SHP77 (cell line): ENCODE measurements at places on chromosomes 16 and 17.

DNA sequence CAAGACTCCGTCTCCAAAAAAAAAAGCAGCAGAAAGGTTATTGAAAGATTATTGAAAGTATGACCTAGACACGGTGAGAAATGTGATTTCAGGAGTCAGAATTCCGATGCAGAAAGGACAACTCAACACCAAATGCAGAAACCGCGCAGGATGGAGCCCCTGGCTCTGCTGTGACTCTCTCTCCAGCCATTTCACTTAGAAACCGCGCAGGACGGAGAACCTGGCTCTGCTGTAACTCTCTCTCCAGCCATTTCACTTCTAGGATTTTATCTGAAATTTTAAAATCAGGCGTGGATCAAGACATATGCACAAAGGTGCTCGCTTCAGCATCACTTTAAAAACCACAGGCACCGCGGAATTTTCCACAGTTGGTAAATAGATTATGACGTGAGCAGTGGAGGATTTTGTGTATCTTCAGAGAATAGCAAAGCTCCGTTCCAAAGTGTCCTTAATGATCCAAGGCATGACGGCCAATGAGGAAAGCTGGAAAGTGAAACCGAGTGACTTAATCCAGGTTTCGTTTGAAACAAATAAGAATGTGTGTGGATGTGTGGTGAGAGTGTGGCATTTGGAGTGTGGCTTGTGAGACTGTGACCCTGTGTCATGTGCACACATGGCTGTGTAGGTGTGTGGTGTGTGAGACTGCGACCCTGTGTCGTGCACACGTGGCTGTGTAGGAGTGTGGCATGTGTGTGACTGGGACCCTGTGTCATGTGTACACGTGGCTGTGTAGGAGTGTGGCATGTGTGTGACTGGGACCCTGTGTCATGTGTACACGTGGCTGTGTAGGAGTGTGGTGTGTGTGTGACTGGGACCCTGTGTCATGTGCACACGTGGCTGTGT lies 9.5 kb downstream of the UTS2R start:
- no peak for DNase-seq

DNA sequence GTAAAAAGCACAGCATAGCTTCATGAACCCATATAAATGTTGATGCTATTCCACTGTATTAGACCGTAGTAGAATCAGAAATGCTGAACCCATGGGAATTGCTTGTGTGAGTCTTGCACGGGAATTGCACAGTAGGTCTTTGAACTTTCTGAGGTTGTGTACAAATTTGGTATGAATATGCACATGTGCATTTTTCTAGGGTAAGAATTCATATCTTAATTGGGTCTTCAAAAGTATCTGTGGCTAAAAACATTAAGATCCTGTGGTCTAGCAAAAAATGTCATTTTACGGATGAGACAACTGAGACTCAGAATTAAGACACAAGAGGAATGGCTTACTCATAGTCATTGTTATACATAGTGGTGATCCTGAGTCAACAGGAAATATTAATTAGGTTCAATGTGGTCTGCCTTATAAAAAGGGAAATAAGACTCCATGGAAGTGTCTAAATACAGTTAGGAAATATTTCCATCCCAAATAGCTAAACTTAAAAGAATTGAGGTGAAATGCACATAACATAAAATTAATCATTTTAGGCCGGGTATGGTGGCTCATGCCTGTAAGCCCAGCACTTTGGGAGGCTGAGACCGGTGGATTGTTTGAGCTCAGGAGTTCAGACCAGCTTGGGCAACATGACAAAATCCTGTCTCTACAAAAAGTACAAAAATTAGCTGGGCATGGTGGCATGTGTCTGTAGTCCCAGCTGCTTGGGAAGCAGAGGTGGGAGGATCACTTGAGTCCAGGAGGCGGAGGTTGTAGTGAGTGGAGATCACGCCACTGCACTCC lies 22.8 kb downstream of the TAOK1 start:
- DNase-seq = no peak

DNA sequence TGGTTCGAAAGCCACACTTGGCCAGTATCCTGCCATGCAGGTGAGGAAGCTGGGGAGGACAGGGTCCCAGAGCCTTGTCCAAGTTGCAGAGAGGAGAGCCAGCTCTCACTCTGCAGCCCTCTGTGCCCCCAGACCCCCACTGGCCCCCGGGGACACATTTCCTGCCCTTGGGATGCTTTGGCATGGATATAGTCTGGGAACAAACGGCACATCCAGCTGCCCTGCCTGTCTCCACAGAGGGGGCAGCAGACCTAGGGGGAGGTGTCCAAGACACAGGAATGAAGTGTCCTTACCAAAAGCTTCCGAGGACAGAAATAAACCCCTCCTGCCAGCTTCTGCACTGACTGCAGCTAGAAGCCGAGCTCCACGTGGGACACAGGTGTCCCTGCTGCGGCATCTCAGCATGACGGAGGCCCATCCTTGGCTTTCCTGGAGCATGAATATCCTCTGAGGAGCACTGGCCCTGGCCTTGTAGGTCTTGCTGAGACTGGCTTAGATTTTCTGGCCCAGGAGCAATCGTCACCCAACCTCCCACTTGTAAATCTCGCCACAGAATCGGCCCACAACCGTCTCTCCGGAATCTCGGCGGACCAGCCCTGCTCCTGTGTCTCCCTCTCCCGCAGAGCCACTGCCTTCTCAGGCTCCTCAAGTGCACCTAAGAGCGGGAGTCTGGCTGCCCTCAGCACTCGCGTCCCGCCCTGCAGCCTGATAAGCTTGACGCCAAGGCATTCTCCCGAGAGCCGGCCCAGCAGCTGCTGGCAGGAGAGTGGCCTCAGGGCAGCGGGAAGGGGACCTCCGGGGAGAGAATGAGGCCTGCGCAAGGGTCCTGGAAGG lies 1.1 kb upstream of the CAPN15 start:
- DNase-seq = no peak

DNA sequence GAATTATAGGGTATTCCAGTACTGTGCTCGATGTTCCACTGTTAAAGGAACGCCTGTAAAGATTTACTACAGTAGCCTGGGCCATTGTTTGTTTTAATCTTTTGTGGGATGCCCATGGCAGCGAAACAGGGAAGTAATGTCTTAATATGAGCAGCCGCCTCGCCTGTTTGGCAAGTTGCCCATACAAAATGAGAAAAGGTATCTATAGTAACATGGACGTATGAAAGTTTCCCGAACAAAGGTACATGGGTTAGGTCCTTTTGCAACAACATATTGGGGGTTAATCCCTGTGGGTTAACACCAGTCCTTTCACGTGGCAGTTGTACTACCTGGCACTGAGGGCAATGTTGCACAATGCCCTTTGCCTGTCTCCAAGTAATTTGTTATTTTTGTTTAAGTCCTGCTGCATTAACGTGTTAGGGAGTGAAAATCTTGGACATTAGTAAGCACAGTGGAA lies 21.1 kb upstream of the TMC5 start:
- DNase-seq = no peak

GRCh38 chr16:68259007-68259825 lies 5.1 kb upstream of the SLC7A6 start:
- DNase-seq = no peak

DNA sequence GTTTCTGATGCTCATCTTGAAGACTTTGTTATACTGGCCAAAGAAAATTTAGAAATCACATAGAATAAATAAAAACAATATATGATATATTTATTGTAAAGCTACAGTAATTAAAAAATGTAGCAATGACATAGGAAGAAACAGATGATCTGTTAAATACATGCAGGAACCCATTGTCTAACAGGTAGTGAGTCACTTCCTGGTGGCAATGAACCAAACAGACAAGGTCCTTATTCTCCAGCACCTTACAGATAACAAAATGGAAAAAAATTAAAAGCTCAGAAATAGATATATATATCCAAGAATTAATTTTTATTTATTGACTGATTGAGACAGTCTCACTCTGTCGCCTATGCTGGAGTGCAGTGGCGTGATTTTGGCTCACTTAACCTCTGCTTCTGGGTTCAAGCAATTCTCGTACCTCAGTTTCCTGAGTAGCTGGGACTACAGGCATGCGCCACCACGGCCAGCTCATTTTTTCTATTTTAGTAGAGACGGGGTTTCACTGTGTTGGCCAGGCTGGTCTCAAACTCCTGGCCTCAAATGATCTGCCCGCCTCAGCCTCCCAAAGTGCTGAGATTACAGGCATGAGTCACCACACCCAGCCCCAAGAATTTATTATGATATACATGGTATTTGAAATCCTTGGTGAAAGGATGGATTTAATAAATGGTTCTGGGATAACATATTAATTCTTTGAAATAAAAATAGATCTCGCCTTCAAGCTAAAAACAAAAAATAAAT lies 7.5 kb downstream of the NETO2 start:
- DNase-seq = no peak

- DNase-seq = no peak
These were observed 314 bp upstream of the ITGA2B start for GRCh38 chr17:44389723-44390202.

DNA sequence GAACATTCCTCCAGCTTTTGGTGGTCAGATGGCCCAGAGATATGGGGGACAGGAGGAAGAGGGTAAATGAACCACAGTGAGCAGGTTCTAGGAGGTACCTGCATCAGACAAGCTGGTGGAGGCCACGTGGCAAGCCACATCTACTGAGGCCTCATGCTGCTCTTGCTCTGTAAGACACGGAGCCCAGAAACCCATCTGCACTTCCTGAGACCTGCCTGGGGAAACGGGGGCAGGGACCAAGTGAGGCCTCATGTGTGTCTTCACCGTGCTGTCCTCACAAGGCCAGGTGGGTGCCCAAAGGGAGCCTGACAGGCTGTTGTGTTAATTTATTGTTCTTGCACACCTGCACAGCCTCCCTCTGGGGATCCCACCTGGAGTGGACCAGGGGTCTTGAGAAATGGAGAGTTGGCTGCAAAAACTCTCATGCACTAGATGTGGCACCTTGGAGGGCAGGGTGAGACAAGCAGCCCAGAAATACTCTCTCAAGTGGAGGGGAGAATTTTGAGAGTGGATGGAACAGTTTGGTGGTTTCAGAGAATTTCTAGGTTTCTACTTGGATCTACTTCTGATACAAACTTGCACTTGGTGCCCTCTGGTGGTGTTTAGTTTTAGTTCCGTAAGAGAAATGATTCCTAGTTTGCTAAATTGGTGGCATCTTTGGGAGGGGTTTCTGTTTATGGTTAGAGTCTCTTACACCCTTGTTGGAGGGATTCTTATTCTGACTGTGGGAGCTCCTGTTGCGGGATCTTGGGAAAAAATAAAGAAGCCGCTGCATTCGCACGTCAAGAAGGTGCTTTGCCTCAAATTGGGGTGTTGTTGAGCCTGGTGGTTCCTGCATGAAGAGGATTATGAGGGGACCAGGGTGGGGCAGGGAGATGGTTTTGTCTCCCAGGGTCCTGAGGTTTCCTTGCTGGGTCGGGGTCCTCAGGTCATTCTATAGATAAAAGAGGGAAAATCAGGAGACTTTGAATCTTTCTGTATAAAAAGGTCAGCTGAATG lies 47.5 kb downstream of the SLC6A2 start:
- DNase-seq = peak; percentile 31

DNA sequence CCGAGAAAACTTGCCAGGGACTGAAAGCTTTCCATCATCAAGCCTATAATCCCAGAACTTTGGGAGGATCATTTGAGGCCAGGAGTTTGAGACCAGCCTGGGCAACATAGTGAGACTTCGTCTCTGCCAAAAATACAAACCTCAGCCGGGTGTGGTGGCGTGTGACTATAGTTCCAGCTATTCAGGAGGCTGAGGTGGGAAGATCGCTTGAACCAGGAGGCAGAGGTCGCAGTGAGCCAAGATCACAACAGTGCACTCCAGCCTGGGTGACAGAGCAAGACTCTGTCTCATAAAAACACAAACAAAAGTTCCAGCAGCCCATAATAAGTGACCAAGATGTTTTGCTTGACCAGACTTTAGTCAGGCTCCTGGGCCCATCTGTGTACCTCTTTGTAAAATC lies 1.9 kb downstream of the MEAK7 start:
- DNase-seq = no peak

DNA sequence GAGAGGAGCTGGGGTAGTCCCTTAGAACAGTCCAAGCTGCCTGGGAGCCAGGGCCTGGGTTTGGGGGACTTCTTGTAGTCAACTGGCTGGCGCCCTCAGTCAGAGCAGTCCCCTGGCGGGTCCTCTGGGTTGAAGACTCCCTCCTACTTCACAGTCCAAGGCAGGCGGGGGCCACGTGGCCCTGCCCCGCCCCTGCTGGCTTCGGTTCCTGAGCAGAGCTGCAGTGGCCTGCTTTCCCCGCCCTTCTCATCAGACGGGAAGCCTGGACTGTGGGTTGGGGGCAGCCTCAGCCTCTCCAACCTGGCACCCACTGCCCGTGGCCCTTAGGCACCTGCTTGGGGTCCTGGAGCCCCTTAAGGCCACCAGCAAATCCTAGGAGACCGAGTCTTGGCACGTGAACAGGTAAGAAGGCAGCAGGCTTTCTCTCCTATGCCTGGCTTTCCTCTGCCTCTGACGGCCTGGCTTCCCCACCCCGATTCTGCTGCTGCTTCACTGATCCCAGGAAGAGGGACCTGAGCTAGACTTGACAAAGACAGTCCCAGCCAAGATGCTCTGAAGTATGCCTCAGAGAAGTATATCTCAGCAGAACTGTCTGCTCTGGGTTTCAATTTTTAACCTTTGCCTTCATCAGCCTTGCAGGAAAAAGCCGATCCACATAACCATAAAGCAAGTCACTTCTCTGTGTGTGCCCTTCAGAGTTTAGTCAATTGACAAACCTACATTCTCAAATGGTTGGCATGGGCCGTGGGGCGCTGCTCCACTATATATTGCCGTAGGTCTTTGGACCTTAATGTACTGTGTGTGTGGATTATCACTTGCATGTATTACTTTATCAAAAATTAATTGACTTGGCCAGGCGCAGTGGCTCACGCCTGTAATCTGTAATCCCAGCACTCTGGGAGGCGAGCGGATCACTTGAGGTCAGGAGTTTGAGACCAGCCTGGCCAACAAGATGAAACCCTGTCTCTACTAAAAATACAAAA lies 56.3 kb downstream of the SF3B3 start:
- DNase-seq = peak; percentile 16

DNA sequence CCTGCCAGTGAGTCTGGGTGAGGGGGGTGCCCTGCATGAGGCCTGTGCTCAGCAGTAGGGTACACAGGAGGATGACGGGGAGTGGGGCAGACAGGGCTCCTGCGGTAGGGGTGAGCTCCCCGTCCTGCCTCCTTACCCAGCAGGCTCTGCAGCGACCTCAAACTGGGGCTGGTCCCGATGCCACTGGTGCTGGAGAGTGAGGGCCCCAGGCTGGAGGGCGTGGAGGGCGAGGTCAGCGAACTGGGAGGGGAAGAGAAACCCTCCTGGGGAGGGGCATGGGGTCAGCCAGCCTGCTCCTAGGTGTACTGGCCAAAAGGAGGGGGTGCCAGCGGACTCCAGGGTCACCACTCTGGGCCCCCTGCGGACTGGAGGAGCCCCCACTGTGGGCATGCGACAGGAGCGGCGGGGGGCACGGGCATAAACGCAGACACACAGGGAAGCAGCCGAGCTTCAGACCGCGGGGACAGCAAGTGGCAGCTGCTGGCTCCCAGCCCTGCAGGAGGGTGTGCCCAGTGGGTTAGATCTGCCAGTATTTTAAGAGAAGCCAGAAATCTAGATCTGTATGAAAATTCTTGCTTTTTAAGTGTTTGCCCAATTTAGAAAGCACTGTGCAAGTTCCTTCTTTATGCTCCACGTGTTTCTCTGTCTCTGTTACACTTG lies 9.0 kb upstream of the VASN start:
- no peak for DNase-seq
